ENCODE measurements at places on chromosomes 12 and 14.
A peak's percentile ranks its signal among the peaks of the same experiment; 100 is the strongest.

- no peak for DNase-seq
These were observed 1071.0 kb downstream of the SLC6A15 start for GRCh38 chr12:83841620-83842019.

DNA sequence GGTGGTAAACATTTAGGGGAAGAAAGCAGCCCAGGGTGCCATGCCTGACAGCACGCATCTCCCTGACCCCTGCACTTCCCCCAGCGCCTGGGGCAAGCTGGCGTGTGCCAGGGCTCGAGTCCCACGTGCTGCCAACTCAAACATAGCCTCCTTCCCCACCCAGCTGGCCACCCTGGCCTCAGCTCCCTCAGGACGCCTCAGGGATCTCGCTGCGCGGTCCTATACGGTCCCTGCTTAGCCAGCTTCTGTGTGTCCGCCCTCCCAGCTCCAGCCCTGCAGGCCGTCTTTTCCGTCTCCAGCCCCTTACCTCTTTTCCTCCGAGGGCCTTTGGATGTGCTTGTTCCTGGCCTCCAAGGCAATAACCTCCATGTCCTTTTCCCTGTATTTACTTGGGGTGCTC is 71.0 kb downstream of the TESC start:
- DNase-seq = no peak

DNA sequence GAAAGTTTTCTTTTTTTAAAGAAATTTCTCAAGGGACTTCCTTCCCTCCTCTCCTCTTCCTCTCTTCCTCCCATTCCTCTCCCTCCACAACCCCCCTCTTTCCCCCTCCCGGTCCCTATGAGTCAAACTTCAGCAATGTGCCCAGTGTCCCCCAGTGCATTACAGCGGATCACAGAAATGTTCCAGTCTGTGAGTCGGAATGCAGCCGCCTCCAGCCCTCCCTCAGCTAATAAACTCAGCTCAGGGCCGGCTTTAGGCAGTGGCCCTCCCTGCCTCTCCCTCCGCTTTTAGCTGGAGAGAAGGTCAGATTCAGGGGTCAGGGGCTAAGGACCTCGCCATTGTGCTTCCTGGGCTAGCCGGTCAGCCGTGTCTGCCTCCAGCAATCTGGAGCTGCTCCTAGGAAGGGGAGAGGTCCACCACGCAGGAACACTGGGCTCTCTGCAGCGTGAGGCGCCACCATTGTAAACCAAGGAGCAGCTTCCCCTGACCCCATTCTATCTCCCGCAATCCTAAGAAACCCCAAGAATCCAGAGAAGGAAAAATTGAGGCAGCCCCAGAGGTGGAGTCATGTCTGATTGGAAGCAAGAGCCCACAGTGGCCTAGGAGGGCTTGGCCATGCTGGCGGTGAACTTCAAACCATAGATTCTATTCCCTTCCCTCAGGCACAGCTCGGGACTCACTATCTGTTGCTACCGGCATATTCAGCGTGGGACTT is 1.1 kb upstream of the HDAC7 start:
- DNase-seq = peak; percentile 97

DNA sequence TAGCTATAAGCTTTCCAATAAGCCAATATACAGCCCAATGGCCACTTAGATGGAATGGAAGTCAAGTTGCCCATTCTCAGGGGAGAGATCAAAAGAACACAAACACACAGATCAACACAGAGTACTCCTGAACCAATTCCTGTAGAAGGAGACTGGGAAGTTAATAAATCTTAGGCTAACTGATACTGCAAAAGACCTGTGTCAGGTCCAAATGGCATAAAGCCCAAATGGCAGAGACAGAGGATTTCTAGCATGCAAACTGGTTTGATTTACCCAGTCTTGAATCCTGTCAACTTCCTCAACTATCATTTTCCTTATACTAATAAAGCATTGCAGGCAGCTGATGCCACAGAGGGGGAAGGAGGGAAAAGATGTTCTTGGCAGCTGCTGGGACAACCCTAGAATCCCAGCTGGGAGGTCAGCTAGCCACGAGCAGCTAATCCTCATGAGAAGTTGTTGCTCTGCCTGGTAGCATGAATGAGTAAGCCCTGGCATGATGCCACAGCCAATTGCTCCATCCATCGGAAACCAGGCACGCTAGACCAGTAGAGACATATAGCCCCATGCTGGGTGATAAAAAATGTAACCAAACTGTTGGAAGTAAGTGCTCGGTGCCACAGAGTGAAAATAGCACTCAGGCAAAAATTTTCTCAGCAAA is 26.2 kb downstream of the ANG start:
- DNase-seq = peak; percentile 78
